ENCODE measurements at places on chromosomes 11 and 22.

DNA sequence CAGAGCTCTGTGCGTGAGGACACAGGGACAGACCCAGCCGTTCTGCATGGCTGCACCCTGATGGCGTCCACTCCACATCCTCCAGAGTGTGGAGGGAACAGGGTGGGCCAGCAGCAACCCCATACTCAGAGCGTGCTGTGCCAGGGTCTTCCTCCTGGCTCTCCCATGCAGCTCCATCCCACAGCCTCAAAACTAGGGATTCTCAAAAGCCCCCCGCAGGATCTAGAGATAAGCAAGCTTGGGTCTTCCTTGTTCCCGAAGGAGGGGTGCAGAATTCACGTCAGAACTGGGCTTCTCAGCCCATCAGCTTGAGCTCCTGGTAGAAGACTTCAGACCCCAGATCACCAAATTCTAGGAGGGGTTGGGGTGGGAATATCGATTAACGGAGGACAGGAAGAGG lies 858.8 kb downstream of the TBC1D22A start:
- no peak for DNase-seq

GRCh38 chr22:35616043-35616442 lies 1.1 kb downstream of the MB start:
- DNase-seq, result no peak

DNA sequence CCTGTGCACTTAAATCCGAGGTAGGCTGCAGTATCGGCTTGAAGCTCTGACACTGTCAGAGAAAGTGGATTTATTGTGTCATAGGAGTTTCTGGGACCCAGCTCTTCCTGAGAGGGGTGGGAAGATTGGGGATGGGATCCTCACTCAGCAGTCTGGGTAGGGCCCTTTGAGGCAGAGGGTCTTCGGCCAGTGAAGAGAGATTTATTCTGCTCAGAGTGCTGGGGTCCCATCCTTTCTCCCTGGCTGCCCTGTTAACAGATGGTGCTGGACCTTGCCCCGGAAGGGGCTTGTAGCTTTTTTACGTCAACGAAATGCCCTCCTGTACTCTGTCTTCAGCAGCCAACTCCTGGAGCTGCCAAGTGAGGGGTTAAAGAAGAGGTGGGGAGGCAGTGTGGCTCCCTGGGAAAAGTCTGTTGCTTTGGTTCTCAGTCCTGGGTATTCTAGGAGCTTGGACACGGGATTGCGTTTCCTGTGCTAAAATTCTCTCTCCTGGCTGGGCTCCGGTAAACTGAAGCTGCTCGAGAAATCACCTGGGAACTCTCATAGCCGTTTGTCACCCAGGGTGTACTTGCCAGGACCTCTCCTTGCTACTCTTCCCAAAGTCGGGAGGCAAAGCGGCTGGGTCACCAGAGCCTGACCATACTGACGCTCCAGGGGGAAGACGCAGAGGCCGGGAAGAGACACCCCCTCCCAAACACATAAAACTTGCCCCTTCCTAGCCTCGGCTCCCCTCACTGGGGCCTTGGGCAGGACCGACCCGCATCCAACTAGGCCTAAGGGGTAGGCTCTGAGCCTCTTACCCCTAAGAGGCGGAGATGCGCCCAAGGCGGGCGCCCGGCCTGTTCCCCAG lies 806 bp upstream of the SMDT1 start:
- DNase-seq, result no peak

DNA sequence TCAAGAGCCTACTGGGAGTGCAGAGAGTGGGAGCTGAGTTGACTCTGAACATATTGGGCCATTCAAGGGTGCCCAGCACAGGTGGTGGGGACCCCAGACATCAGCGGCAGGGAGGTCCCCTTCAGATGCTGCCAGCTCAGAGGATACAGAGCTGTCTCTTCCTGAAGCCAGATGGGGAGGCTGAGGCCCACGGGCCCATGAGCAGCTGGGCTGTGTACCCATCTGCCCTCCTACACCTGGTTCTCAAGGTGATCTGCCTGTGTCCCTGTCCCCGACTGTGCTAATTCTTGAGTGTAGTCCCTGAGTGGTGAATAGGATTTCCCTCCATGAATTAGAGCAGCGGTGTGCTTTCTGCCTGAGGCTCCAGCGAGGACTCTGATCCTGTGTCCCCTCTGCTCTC lies 76.3 kb downstream of the MICAL2 start:
- DNase-seq, result no peak

- no peak for DNase-seq
Measured at GRCh38 chr11:131063638-131064037, 147.4 kb upstream of the SNX19 start.

DNA sequence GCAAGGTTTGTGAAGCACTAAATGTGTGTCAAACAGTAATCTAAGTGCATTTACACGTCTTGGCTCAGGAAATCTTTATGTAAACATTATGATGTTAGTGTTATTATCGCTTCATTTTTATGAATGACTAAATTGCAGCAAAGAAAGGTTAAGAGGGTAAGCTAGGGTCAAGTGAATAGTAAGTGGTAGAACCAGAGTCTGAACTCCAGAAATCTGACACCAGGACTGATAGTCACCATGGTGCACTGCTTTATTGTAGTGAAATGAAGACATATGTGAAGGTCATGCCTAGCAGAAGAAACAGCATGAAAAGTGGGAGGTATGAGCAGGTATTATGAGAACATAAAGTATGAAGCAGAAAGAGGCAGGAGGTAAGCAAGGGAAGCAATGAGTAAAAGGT lies 368.7 kb upstream of the TENM4 start:
- DNase-seq, result no peak

- no peak for DNase-seq
Measured at GRCh38 chr11:128678024-128678423, 15.8 kb upstream of the FLI1 start.

DNA sequence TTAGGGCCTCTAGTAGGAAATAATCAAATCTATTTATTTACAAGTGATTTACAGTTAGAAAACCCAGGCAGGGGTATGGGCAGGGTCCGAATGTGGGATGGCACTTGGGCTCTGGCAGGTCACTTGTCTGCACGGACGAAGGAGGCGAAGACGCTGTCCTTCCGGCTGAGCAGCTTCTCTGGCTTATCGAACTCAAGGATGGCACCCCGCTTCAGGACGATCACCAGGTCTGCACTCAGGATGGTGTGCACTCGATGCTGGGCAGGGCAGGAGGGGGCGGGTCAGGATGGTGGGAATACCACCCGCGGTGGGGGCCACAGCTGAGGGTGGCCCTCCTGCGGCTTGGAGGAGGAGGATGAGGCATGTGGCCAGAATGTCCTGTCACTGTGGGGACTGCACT lies 4.4 kb upstream of the KCNJ11 start:
- no peak for DNase-seq

GRCh38 chr22:31056986-31057599 lies 24.0 kb upstream of the SMTN start:
- DNase-seq, result no peak

DNA sequence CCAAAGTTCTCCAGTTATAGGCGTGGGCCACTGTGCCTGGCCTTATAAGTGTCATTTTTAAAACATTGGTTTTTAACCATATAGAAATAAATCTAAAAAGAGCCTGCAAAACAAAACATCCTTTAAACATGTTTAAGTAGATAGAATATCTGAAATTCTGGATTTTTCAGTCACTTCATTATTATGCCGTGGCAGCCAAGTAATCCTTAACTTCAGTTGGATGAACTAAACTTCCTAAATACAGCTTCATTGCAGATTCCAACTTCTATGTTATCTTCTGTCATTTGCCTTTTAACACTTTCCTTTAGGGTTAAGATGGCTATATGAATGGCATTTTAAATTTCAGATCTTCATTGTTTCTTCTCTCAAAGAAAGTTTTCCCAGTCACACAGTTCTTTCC lies 291.4 kb downstream of the TMEM135 start:
- no peak for DNase-seq

GRCh38 chr11:118618991-118619375 lies 11.6 kb downstream of the PHLDB1 start:
- no peak for DNase-seq

All from cerebellar nuclear complex (tissue), 1 donor.